A673 (cell line): ENCODE measurements at places on chromosomes 13 and 19.

DNA sequence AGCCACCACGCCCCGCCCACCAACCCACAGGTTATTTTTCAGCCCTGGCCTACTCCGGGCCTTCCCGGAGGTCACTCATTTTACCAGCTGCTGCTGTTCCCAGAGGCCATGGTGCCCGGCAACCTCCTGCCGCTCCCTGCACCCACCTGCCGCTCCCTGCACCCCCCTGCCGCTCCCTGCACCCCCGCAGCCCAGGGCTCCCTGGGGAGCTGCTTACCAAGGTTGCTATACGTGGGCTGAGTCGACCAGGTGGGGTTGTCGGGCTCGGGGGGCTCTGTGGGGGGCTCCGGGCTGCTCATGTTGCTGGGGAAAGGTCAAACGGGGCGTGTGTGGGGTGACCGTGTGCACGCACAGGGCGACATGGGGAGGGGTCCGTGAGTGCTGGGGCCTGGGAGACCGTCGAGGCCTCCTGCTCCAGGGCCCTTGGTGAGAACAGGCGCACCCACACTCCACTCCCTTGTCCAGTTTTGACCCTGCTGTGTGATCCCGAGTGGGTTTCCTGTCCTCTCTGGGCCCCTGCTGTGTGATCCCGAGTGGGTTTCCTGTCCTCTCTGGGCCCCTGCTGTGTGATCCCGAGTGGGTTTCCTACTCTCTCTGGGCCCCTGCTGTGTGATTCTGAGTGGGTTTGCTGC lies 1.2 kb downstream of the PEAK3 start:
- no peak for DNase-seq

DNA sequence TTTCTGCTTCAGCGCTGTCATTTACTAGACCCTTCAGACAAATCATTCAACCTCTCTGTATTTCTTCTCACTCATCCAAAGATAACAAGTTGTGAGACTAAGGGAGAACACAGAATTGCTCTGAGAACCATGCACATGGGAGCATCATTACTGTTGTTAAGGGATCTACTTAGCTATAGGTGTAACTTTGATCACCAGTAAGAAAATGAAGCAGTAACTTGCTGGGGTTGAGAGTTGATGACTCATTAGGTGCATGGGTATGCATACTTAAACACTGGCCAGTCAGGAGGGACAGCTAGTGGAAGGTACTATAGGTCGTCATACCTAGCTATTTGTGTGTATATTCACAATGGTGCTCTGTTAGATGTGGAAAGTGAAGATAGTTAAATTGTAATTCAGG lies 61.5 kb downstream of the B3GLCT start:
- DNase-seq: no peak

GRCh38 chr13:73687087-73687486 lies 447.1 kb downstream of the KLF12 start:
- peak; percentile 31 for DNase-seq

GRCh38 chr19:2503521-2504109 lies 27.7 kb downstream of the GADD45B start:
- no peak for DNase-seq

- DNase-seq: peak; percentile 91
Observed at GRCh38 chr19:38229585-38230073, 5.6 kb upstream of the DPF1 start.

DNA sequence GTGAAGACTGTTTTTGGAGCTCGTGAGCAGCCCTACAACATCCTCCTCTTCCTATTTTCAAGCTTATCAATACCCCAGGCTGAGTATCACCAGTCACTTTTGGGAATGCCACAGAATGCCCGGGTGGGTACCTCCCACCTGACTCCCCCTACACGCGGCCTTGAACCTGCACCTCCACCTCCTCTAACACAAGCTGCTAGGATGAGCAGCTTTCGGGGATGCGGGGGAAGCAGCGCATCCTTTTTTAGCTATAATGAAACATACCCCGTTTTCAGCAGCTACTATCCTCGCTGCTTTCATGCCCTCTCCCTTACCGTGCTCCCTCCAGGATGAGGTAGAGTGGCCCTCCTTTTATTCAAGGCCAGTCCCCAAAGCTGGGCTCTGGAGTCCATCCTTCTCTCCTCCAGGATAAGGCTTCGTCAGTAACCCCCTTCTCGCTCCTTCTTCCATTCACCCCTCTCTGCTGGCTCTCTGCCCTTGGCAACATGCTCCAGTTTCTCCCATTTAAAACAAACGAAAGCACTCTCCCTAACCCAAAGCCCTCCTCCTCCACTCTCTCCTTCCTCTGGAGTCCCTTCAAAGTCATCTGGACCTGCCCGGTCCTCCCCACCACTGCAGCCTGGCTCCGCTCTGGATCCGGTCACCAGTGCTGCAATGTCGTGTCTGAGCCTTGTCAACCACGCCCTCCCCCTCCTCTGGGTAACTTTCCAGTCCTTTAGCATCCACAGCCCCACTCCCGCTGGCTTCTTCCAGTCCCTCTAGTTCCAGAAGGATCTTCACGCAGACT lies 55.3 kb downstream of the STK24 start:
- no peak for DNase-seq

GRCh38 chr13:52405369-52405766 lies 604 bp downstream of the THSD1 start:
- no peak for DNase-seq
